HCT116 (cell line): ENCODE measurements at places on chromosomes 16 and 17.

GRCh38 chr17:36142235-36142634 lies 34.2 kb downstream of the TBC1D3B start:
- DNase-seq: no peak

DNA sequence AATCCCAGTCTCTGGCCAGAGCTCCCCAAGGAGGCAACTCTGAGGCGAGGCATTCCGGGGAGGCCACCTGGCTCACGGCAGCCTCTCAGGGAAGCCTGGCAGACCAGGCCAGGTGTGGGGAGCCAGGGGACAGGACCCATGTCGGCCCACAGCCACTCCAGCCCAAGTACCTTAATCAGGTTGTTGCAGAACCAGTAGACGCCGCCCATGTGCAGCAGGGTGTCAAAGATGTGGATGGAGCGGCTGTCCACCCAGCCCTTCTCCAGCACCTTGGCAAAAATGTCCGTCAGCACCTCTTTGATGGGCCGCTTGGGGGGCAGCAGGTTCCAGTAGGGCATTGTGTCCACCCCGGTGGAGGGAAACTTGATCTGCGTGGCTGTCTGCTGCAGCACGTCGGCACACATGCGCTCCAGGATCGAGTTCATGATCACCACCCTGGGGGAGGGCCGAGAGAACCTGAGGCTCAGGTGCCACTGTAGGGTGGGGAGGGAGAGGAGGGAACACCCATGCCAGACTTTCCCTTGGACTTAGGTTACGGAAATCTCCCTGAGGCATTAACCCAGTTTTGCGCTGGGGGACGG lies 7.8 kb downstream of the CSF3 start:
- no peak for DNase-seq

DNA sequence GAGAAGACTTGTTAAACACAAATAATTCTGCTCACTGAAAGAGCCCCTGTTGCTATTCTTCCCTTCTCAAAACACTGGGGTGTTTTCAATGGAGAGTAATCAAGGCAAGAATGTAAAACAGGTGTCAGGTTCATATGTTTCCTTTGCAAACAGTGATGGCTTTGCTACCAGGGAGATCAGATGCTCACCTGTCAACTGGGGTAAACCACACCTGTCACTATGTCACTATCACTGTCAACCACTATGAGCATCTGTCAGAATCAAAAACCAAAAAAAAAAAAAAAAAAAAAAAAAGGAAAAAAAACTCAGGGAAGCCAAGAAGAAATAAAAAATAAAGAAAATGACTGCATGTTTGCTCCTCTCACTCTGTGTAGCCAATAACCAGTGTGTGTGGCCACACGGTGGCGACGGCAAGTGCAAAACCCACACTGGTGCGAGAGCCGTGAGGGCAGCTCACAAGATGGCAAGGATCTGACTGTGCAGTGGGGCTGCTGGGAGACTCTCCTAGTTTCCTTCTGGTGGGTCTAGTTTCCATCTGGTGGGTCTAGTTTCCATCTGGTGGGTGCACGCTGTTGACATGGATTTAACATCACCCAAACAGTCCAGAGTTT lies 22.7 kb downstream of the USP22 start:
- DNase-seq: no peak

- DNase-seq: no peak
These were observed 26.8 kb downstream of the GAS7 start for GRCh38 chr17:10171581-10171981.

- DNase-seq: no peak
These were observed 48.3 kb upstream of the GPR139 start for GRCh38 chr16:20122011-20122410.

DNA sequence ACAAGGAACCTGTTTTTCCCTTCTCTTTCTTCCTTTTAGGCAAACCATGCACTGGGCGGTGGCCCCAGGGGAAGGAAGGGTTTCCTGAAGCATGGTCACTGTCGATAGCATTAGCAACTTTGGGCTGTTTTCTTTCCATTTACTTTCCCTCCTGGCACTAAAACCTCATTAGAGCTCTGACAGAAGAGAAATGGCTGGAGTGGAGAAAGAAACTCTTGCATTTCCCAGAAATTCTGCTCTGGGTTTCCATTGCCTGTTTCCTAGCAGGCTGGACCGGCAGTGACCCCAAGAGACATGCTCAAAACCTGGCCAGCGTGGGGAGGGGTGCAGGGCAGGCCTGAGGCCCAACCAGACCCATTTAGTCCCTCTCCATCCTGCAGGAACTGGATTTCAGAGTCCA lies 230.7 kb upstream of the CCL2 start:
- no peak for DNase-seq
